Panc1 (cell line): ENCODE measurements at places on chromosomes 12 and 14. TPM values are rescaled to one million over a fixed set of nuclear protein-coding genes. Genes with fewer than 3 reads are reported as not detected.

DNA sequence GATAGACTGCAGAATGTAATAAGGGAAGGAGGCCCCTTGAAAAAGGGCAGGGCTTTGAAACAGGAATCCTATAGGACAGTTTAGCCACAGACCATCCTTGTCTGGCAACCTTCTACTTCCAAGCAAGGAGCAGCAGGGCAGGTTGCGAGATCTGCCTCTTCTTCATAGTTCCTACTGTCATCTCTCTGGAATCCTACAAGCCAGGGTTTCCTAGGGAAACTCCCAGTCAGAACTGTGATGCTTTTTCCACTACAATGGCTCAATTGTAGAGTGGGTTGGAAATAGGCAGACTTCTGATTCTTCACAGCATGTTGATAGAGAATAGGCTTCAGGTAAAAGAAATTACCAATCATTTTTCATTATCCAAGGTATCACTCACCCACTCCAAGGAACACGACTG is 186.3 kb downstream of the DACT1 start:
- no peak overlapping the region for H3K4me3 ChIP-seq
- DNase-seq, result no peak
- H3K27ac ChIP-seq, result no peak overlapping the region
- H3K36me3 ChIP-seq, result no peaks in the 10 kb centered on the region

- H3K27me3 ChIP-seq, result no peaks in the 10 kb centered on the region
Measured at GRCh38 chr14:90319634-90320541, 11.9 kb downstream of the NRDE2 start.

DNA sequence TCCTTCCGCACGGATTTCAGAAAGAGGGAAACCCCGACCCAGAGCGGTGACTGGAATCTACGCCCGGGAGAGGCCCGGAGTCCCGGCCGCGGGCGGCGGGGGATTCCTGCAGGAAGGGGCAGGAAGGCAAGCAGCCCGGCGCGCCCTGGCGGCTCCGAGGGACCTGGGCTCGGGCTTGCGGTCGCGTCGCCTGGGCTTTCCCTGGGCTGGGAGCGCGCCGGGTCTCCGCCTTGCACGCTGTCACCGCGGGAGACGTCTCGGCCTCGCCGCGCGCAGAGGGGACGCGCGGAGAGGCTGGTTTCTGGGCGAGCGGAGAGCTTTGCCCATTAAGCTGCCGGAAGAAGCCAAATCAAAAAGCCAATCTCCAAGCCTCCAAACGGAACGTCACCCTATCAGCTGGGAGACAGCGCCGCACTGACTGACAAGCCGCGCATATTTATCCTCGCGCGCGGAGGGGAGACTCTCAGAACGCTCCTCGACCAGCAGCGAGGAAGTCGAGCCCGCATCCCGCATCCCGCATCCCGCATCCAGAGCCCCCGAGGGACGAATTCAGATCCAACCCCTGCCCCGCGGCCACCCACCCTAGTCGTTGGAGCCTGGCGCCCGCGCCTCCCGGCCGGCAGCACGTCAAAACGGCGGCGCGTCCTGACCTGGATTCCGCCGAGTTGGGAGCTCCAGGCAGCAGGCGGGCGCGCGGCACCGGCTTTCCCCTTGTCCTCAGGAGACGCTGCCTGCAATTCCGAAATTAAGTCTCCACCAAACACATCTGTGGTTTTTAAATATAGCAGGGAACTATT is at the start of gene SLC8A3:
SLC8A3 (minus strand) TSS at position 293 of the 797 bp plus-strand sequence. CDS start 20,529 bp downstream, outside the sequence.
- H3K4me3 ChIP-seq, result peak within 1 kb of the TSS; percentile 17; the same call in 1 of the 2 replicates
- no peaks in the 10 kb centered on the region; the same call in 1 of the 2 replicates for H3K27me3 ChIP-seq
- H3K27ac ChIP-seq, result no peak within 1 kb of the TSS
- no peaks in the 10 kb centered on the region for H3K4me1 ChIP-seq

DNA sequence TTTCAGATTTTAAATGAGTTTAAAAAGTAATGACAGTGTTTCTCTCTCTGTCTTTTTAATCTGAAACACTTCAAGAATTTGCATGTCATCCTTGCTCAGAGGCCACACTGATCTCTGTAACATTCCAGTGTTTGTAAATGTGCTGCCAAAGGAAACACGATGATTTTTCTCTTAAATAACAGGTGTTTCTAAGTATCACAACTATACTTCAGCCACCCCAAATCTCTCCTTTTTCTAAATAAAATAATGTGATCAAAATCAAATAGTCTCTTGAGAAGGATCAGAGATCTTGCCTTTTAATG is 3.3 kb upstream of the GALC start:
- no peaks in the 10 kb centered on the region for H3K36me3 ChIP-seq
- no peak overlapping the region for H3K27ac ChIP-seq
- H3K4me3 ChIP-seq, result no peak overlapping the region
- DNase-seq, result no peak
- H3K4me1 ChIP-seq, result peaks cover 3% of the 10 kb centered on the region; the same call in 1 of the 2 replicates
- H3K27me3 ChIP-seq, result no peaks in the 10 kb centered on the region

- no peaks in the 10 kb centered on the region for H3K4me1 ChIP-seq
- no peak overlapping the region for H3K27ac ChIP-seq
- H3K27me3 ChIP-seq, result no peaks in the 10 kb centered on the region
- DNase-seq, result no peak
- no peaks in the 10 kb centered on the region for H3K36me3 ChIP-seq
Measured at GRCh38 chr14:89378119-89378518, 38.9 kb downstream of the FOXN3 start.

- no peak overlapping the region for H3K4me3 ChIP-seq
- no peak for DNase-seq
- no peaks in the 10 kb centered on the region for H3K4me1 ChIP-seq
- no peaks in the 10 kb centered on the region for H3K36me3 ChIP-seq
Measured at GRCh38 chr12:16165506-16165905, 112.0 kb downstream of the SLC15A5 start.

DNA sequence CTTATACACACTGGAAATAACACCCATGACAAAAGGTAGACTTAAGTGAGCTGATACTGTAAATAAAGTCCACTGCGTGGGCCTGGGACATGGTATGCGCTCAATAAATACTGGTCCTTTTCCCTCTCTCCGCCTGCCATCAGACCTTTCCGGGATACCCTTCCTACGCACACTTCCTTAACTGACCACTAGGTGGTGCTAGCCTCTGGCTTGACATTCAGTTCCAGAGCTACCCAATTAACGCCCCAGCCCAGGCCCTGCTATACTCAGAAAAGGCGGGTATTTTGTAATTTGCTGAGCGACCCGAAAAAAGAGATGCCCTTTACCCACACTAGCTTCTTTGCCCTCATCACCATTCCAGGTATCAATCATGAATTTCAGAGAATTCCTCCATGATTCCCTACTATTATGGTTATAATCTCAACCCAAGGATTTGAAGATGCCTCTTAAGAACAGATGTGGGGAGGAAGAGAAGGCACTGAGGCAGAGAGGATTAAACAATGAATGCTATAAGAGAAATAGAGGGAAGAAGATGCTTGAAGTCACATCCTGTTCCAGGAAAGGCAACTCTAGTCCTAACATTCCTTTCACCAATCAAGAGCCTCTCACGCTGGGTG is 3.9 kb upstream of the LRP1 start:
- H3K4me1 ChIP-seq, result 0 out of 2 replicates have a peak, but pooled peaks cover 3% of the 10 kb centered on the region
- no peak overlapping the region for H3K4me3 ChIP-seq
- no peak overlapping the region for H3K27ac ChIP-seq
- no peaks in the 10 kb centered on the region for H3K36me3 ChIP-seq
- peak; percentile 53 for DNase-seq
- 0 out of 2 replicates have a peak, but pooled peaks cover 3% of the 10 kb centered on the region for H3K27me3 ChIP-seq

DNA sequence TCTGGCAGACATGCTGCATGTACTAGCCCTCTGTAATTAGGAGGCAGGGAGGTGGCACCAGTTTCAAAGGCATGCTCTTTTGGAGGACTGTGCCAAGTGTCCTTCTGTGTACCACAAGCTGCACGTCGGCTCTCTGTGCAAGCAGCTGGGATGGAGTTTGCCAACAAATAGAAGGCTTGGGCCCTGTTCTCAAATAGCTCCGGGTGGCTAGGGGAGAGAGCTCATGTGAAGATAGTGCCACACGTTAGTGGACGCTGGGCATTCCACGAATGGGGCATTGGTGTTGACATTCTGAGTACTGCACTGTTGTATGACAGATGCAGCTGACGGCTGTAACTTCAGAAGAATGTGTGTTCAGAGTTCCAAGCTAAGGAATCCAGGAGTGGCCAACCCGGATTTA is 4.4 kb downstream of the AACS start:
- DNase-seq, result no peak
- H3K27me3 ChIP-seq, result no peaks in the 10 kb centered on the region
- H3K27ac ChIP-seq, result no peak overlapping the region

DNA sequence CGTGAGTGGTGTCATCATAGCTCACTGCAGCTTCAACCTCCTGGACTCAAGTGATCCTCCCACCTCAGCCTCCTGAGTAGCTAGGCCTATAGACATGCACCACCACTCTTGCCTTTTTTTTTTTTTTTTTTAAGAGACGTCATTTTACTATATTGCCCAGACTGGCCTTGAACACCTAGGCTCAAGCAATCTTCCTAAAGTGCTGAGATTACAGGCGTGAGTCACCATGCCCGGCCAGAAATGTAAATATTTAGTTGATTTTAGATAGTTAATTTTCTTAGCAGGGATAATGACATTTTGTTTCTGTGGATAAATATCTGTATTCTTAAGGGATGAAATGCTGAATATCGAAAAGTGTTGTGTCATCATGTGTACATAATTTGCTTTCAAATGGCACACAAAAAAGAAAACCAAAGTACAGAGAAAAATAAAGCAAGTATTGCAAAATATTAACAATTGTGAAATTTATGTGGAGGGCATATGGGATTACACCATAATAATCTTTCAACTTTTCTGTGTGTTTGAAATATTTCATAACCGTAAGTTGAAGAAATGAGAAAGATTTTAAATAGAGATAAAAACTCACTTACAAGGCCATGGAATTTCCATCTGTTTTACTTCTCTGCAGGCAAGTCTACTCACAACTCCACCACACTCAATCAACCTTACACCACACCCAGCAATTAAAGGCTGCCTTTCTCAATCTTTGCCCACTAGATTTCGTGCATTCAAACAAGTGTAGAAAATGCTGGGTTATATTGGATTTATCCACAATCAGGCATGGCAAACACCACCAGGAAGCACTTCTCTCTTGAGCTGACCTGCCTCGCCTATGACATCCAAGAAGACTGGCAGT is 93.7 kb downstream of the SPTSSA start:
- H3K4me3 ChIP-seq, result no peak overlapping the region
- no peaks in the 10 kb centered on the region for H3K27me3 ChIP-seq
- H3K27ac ChIP-seq, result no peak overlapping the region

- peaks cover 2% of the 10 kb centered on the region for H3K4me1 ChIP-seq
- H3K4me3 ChIP-seq, result no peak overlapping the region
- no peaks in the 10 kb centered on the region for H3K36me3 ChIP-seq
- DNase-seq, result no peak
- H3K27me3 ChIP-seq, result no peaks in the 10 kb centered on the region
Measured at GRCh38 chr12:132513070-132513398, 23.1 kb downstream of the FBRSL1 start.

DNA sequence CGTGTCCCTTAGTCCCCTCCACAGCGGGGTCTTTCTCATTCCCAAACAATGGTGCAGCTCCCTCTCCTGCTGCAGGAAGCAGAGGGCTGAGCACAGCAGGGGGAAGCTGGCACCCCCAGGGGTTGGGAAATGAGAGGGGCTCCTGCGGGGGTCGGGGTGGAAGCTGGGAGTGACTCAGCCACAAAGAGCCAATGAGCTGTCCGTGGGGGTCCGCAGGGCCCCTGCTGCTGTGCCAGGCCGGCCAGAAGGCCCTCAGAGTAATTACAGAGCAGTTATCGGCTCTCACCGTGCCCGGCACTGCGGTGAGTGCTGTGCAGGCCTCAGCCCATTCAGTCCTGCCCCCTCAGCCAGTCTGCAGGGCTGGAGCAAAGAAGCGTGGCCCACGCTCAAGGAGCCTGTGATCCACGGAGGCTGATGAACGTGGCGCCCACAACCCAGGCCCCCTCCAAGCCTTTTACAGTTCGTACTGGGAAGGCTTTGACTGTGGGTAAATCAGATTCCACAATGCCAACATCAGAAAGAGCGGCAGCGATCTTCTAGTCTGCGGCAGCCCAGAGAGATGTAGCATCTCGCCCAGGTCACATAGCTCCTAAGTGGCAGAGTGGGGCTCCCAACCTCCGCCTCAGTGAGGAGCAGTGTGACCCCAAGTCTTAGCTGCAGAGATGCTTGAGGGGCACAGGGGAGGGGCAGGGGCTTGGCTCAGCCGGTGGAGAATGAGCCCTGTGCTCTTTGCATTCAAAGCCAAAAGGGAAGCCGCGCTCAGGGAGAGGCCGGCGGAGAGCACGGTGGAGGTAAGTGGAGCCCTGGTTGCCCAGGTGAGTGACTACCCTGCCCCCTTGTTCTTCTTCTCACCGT is 43.4 kb downstream of the SLC6A12 start:
- no peaks in the 10 kb centered on the region for H3K27me3 ChIP-seq
- peaks cover 3% of the 10 kb centered on the region; the same call in 1 of the 2 replicates for H3K4me1 ChIP-seq
- no peak overlapping the region for H3K27ac ChIP-seq

- H3K4me1 ChIP-seq, result no peaks in the 10 kb centered on the region
- H3K27ac ChIP-seq, result no peak overlapping the region
- no peak overlapping the region for H3K4me3 ChIP-seq
- no peak for DNase-seq
- no peaks in the 10 kb centered on the region for H3K36me3 ChIP-seq
Measured at GRCh38 chr12:5458229-5459050, 26.5 kb downstream of the NTF3 start.

The ATP5F1B gene
- 999 TPM for total RNA-seq

The OR10AD1 gene
- not detected for total RNA-seq

The SERPINA12 gene
- not detected for total RNA-seq

The KCNH3 gene
- 0.64 TPM for total RNA-seq

The KRT85 gene
- not detected for total RNA-seq

The MBIP gene
- total RNA-seq, result 9.8 TPM

The TCL1B gene
- not detected for total RNA-seq

The BIN2 gene
- 0.39 TPM for total RNA-seq

The NPFF gene
- not detected for total RNA-seq
